ENCODE measurements at places on chromosomes 13 and 19.

DNA sequence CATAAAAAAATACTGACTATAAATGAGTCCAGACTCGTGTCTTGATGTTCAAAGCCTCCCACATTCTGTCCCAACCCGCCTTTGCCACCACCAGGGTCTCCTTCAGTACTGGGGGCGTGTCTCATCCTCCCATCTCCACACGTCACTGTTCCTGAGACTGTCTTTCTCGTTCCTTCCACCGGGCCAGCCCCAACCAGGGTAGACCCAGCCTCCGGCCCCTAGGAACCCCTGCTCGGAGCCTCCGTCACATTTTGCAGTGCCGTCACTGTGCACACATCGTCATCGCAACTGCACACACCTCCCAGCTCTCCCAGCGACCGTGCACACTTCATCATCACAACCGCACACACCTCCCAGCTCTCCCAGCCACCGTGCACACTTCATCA lies 73.4 kb downstream of the SPACA7 start:
- DNase-seq: no peak

DNA sequence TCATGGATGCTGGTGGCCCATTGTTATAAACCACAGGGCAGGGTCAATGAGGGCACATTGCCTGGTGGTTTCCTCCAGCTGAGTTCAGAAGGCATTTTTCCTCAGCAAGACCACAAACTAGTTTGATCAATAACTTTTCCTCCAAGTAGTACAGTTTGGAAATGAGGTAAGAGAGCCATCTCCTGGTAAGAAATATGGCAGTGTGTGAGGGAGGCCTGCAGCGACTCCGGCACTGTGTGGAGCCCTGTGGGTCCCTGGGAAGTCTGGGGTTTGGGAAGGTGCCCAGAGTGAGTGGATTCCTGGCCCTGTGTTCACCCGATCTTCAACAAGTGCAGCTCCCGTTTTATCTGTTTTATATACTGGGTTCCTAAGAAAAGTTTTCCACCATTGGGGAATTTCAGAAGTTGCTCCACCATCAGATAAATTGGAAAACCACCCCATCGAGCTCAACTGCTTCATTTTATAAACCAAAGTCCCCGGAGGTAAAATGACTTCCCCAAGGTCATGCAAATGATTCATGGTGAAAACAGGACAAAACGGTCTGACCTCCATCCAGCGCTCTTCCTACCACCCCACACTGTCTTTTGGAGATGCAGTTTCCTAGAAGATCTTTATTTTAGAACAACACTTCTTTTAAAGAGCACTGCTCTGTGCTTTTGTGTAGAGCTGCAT lies 148.4 kb downstream of the KATNAL1 start:
- DNase-seq: peak; percentile 52

DNA sequence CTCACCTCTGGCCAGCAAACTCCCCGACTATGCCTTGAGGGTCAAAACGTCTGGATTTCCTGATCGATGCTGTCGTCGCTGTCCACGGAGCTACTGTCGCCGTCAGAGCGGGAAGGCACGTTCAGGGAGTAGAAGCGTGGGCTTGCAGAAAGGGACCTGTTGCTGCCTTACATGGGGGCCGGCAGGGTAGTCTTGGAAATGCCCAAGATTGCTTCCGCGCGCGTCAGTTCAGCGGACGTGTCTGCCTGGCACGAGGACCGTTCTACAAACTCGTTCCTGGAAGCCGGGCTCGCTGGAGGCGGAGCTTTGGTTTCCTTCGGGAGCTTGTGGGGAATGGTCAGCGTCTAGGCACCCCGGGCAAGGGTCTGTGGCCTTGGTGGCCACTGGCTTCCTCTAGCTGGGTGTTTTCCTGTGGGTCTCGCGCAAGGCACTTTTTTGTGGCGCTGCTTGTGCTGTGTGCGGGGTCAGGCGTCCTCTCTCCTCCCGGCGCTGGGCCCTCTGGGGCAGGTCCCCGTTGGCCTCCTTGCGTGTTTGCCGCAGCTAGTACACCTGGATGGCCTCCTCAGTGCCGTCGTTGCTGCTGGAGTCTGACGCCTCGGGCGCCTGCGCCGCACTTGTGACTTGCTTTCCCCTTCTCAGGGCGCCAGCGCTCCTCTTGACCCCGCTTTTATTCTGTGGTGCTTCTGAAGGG lies 15.4 kb downstream of the RB1 start:
- DNase-seq: no peak

DNA sequence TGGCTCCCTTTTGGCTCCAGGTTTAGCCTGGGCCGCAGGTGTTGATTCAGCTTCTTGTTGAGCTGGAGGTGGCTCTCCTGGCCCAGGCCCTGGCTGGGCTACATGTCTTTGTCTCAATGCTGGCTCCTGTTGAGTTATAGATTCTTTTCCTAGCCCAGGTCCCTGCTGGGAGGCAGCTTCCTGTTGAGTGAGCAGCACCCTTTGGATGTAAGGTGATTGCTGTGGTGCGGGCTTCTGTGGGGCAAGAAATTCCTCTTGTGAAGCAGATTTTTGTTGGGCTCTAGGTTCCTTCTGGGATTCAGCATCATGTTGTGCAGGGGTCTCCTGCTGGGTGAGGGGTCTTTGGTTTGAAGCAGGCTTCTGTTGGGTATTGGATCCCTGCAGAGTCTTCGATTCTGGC lies 545 bp downstream of the LIPE start:
- DNase-seq: no peak

- no peak for DNase-seq
Measured at GRCh38 chr13:89796196-89796595, 1551.3 kb upstream of the MIR17HG start.

GRCh38 chr13:45807520-45808099 lies 43.9 kb downstream of the SIAH3 start:
- DNase-seq: no peak
